ENCODE measurements at places on chromosomes 5 and 9.

GRCh38 chr5:13946111-13946510 lies 1.6 kb upstream of the DNAH5 start:
- peak; percentile 95 for DNase-seq

DNA sequence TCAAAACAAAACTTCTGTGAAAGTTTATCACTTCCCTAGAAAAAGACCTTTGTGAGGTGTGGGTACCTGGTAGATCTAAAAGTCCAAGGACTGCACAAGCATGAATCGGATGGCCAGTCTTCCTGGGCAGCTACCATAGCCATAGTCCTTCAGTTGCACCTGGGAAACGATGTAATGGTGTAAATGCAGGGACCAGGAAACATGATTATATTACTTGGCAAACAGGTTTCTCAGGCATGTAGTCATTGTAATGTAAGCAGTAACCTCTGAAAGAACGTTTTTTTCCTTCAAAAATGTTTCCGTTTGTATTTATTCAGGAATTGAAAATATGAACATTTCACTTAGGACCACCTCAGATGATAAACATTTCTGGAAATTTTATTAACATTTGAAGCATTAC lies 433.4 kb downstream of the DTWD2 start:
- no peak for DNase-seq

GRCh38 chr5:55402199-55402598 lies 94.4 kb downstream of the MTREX start:
- no peak for DNase-seq

DNA sequence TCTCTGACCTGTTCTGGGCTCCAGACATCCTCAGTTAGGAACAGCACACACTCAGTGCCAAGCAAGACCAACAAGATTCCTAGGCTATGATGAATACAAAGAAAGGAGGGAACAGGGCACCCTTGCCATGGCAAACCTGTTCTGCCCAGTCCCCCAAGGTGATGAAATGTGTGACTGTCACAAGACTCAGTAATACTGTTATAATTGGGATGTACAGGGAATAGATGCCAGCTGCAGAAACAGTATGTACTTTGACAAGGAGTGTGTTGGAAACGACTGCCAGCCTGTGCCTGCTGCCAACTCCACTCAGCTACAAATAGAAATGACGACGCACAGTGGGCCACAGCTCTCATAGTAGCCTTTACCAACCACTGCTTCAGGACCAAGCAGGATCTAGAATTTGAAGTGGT lies 453.0 kb downstream of the EFNA5 start:
- DNase-seq, result peak; percentile 82

DNA sequence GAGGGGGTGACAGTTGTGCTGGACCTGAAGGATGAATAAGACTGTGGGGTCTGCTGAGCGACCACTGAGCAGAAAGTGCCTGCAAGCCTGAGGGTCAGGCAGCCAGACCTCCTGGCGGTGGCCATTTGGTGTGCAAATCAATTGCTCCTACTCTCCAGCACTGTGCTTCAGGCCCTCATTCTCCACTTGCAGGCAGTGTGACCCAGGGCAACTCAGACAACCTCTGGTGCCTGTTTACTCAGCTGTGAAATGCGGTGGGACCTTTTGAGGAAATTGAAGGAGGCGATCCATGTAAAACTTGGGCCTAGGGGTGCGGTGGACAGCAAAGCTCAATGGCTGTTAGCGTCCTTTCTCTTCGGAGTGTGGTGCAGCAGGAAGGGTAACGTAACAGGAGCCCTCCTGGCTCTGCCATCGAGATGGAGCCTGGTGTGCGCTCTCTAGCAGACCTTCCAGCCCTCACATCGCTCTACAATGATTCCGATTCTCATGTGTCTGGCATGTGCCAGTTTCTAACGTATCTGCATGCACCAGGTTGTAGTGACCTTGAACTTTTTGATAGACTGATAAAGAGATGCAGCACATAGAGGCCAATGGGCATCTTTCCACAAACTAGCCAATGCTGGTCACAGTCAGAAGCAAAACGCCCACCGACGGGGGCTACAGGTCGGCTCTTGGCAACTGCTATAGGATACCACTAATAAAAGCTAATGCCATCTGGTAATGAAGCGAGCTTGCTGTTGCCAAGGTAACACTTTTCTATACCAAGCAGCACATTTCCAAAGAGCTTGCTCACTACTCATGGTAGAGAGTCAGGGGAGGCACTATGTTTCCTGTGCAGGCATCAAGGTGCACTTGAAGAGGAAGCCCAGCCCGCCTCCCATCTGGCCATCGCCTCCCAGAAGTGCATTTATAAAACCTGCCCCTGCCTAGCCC lies 159.7 kb upstream of the RAPGEF1 start:
- DNase-seq, result no peak

DNA sequence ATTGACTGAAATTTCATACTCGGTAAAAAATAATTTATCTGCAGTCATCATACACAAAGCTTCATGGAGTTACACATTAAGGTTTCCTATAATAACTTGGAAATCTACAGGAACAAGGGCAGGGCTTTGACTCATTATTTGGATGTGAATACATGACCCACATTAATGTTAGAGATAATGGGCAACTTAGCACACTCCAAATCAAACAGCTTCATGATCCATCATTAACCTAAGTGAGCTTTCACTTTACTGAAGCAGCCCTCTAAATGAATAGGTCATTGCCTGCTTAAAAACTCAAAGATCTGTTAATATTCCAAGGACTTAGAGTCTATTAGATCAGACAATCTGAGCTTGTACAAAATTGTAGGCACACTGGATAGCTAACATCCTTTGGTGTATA lies 9.0 kb downstream of the CDH12 start:
- DNase-seq, result no peak

DNA sequence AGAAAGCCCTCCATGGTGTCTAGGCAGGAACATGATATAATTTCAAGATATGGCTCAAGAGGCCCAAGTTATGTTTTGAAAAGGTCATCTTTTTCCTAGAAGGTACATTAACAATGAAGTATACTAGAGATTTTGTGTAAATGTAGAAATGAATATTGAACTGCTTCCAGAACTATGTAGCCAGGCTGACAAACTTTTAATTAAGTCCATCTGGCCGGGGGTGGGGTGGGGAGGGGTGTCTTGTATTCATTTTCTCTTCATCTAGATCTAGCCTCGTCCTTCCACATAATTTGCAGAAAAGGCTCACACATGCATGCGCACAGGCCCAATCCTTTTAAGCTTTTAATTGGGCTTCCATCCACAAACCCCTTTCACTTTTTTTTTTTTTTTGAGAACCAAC lies 323.3 kb downstream of the ARL15 start:
- DNase-seq, result no peak

DNA sequence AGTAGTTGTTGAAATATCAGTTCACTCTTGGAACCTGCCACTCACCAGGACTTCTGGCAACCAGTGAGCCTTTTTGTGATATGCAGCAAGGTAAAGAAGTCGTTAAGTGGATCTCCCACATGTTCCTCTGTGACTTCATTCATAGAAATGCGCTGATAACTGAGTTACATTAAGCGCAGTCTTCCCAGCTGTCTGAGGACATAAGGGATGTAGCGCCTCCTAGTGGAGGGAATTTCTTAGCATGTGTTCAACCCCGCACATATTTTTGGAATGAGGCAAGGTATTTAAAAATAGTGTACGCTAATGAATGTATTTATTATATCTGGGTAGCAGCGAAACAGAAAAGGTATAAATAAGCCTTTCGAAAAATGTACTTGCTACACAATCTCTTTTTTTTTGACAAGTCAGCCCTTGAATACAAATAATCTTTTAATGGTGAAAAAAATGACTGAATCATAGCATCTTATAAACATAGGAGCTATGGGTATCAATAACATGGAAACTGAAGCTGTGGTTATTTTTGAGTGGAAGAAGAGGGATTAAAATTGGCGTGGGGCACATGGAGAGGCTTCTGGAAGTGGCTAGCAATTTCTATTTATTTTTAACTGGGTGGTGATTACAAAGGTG lies 38.0 kb downstream of the PALM2AKAP2 start:
- peak; percentile 80 for DNase-seq

DNA sequence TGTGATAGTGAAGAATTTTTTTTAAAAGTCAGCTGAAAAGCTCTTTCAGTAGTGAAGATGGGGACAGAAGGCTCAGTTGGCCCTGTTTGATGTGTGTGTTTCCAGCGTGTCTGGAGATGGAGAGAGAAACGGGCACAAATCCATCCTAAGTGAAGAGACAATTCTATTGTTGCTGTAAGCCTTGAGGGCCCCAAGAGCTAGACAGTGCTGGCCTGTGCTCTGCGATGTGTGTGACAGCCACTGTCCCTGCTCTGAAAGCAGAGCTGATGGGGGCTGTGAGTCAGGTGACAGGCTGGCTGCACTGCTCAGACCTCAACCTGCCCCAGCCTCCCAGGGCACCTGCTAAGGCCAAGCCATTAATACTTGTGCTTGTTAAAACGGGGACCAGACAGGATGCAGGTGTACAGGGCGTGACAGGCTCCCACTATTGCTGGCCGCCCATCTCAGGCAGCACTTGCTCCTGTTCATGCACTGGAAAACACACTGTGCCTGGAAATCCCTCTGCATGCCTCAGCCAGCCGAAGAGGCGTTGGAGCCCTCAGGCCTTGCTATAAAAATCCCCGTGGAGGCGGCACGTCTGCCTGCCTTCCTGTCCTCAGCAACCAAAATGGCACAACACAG lies 44.6 kb upstream of the SEMA4D start:
- DNase-seq, result no peak

GRCh38 chr9:107462691-107463090 lies 26.9 kb downstream of the KLF4 start:
- DNase-seq, result no peak

DNA sequence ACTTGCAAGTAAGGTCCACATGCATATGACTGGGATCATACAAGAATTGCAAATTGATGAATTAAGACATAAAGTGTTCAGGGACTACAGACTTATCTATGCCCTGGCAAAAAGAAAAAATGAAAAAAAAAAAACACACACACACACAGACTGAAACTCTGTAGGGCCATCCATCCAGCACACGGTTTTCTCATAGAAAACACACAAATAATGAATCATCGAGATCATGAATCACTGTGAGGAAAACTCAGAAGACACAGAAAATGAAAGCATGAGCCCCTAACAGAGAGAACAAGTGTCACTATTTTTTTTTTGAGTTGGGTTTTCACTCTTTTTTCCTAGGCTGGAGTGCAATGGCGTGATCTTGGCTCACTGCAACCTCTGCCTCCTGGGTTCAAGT lies 185.2 kb downstream of the IRX2 start:
- DNase-seq, result no peak

GRCh38 chr5:31247381-31247780 lies 53.9 kb downstream of the CDH6 start:
- no peak for DNase-seq

DNA sequence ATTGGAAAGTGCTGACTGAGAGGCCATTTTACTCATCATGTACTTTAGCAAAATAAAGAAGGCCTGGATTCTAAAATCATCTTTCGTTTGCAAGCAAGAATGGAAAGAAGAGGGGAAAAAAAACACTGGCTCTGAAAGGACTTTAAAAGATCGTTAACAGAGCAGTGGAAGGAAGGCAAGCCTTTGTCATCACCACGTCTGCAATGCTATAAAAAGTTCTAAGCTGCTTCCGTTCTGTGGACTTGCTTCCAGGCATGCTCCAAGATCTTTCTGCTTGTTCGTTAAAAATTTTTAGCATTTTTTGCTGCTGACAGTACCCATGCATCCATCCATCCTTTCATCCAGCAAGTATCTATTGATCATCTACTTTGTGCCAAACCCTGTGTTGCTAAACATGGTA lies 226.5 kb downstream of the GABBR2 start:
- DNase-seq, result no peak

- no peak for DNase-seq
Observed at GRCh38 chr5:79436224-79436623, 77.7 kb downstream of the HOMER1 start.

GRCh38 chr9:715300-715699 lies 126.2 kb upstream of the DMRT1 start:
- no peak for DNase-seq

- DNase-seq, result no peak
Observed at GRCh38 chr5:106854922-106855321, 815.8 kb downstream of the EFNA5 start.

DNA sequence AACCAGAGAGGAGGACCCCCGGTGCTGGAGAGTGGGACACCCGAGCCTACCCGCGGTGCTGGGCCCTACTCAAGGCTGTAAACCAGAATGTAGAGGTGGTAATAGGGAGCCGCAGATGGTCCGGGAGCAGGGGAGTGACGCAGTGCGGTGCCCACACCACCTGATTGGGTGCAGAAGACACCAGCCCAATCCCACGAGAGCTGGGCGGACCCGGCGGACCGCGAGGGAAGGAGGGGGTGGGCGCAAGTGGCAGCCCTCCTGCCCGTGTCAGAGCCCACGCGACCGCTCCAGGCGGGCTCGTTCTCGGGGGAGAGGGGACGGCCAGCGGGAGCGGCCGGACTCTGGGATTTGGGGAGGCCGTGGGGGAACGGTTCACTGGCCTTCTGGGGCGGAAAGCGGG lies 71.2 kb downstream of the C9orf50 start:
- DNase-seq, result no peak

- DNase-seq, result no peak
Observed at GRCh38 chr9:116355153-116355921, 201.7 kb downstream of the PAPPA start.

DNA sequence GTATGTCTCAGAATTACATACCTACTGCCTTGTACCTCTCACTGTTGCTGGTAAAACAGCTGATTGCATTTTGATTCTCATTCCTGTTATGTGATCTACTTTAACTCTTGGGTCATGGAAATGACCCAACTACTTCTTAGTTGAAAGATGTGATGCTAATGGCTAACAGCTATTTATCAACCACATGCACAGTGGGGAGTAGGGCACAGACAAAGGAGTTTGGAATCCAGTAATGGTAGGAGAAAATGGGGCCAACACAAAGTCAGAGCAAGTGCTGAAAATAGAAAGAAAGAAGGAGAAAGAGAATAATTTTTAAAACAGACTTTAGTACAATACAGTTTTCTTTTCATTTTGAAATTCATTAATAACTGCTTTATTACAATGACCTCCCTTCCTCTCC lies 241.0 kb downstream of the PTPRD start:
- no peak for DNase-seq

DNA sequence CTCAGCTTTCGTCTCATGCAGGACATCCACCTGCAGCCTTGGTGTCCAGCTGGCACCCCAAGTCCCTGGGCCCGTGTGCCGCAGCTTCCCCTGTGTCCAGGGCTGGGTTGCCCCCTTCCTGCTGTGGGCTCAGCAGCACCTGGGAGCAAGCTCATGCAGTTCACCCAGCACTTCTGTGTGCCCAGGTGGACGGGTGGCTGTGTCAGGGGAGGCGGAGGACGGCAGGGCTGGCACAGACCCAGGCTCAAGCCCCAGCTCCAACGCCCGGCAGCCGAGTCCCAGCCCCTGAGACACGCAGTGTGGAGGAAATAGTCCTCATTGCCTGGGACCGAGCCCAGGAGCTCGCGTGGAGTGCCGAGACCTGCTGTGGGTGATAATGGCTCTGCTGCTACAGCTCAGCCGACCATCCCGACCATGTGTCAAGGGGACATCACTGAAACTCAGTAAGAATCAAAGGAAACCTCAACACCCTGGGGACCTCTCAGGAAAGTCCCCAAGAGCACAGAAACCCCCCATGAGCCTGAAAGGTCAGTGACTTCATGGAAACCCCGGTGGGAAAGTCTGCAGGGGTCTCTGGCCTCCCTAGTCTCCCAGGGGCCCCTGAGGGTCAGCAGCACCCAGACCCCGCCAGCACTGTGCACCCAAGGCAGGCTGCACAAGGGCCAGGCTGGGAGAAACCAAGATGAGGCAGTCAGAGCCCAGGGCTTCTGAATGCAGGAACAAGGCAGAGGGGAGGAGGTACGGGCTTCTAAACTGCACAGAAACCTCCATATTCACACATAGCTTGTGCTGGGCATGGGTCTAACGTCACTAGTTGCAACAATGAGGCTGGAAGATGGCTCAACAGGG lies 38.8 kb downstream of the LPCAT1 start:
- DNase-seq, result no peak
